ENCODE measurements at places on chromosomes 2 and 18.

GRCh38 chr2:109348671-109349502 lies 219.9 kb downstream of the SH3RF3 start:
- DNase-seq = no peak

GRCh38 chr18:65753520-65753919 lies 2.7 kb downstream of the CDH7 start:
- DNase-seq = peak; percentile 65

DNA sequence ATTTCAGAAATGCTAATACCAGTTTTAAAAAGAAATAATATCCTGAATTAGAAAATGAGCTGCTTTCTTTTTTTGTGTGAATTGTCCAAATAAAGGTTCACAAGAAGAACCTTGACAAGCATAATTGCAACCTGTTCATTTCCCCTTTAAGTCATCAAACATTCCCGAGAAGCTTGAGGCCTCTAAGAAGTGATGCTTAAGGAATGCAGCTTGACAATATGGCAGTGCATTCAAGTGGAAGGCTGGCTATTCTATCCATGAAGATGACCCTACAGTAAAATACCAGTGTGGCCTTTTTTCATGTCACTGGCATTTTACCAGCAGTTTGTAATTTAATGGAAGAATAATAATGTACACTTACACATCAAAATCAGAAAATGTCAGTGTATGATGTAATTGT lies 216.7 kb downstream of the CTNNA2 start:
- no peak for DNase-seq

DNA sequence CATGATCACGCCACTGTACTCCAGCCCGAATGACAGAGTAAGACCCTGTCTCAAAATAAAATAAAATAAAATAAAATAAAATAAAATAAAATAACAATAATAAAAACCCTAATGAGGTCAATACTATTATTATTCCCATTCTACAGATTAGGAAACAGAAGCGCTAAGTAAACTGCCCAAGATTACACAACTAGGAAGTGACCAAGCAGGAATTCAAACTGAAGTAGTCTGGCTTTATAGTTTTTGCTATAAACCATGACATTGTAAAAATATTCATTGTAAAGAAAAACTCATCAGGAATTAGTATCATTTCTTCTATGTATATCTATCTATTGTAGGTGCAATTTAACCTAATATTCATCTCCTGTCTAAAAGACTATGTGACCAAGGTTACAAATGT lies 1.2 kb downstream of the PLEKHM3 start:
- no peak for DNase-seq

DNA sequence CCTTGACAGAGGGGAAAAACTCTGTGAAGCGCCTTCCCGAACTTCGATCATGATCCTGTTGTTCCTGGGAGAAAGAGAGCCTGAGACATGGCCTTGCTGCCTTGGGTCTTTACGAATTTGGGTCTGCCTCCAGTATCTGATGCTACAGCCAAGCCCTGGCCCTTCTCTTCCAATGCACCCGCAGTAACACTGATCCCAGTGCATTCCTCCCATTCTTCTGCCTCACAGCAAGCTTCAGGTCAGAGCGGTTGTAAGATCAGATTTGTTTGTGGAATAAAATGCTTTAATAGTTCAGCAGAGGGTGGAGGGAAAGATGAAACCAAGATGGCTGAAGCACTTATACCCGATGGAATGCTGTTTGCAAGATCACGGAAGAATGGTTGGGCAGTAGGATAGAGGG lies 196.7 kb upstream of the SIX2 start:
- DNase-seq = no peak

DNA sequence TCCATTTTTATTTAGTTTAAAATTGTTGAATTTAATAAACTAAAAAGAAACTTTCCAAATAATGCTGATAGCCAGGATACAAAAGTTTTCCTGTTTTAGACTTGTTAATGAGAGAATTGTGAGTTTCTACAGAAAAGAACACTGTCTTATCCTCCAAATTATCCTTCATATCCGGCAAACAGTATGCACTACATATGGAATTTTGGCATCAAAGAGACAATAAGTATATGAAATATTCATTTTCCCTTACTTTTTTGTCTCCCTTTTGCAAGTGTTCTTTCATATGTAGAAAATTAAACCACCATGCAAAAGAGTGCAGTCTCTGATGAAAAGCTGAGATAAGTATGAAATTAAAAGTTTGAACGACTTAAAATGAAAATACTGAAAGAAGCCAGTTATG lies 159.4 kb downstream of the UBE2E3 start:
- no peak for DNase-seq
